NCI-H187 (cell line): ENCODE measurements at places on chromosomes 7 and 10.

- DNase-seq = no peak
Observed at GRCh38 chr7:50455658-50456057, 5.5 kb upstream of the FIGNL1 start.

DNA sequence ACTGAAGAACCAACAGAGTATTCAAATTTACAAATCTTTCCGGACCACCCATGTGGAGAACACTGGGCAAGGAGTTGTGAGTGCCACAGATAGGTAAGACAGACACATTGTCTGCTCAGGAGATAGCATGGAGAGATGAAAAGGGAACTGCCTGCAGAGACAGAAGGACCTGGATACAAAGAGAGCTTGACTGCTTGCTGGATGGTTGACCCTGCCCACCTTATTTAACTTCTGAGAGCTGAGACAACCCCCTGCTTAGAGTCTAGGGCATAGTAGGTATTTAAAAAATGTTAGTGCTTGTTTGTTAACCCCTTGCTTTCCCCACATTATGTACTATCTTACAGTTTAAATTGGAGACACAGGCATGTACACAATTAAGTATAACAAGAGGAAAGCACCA is 314.1 kb downstream of the THSD7A start:
- DNase-seq = no peak

GRCh38 chr7:98199131-98199530 is 12.1 kb upstream of the BHLHA15 start:
- DNase-seq = no peak

DNA sequence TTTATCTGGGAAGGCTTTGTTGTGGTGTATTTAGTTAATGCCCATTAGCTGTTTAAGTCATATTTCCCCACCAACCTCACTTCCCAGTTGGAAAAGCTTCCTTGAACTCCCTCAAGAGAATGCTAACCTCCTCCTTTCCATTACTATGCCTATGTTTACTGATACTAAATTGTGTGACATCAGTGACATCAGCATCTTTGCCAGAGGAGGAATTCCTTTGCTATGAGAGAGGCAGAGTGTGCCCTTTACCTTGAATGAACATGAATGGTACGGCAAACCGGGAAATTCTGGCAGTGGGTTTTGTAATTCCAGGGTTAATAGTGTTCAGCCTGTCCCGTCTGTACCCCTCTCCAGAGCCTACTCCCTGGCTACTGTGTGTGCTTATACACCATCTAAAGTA is 22.1 kb upstream of the GLCCI1 start:
- no peak for DNase-seq
